Lung (tissue), 17 donors: ENCODE measurements at places on chromosomes 5 and 9. TPM values are rescaled to one million over a fixed set of nuclear protein-coding genes. Genes with fewer than 3 reads are reported as not detected.

Gene SLC34A1
- 0.02 TPM for polyA plus RNA-seq

DNA sequence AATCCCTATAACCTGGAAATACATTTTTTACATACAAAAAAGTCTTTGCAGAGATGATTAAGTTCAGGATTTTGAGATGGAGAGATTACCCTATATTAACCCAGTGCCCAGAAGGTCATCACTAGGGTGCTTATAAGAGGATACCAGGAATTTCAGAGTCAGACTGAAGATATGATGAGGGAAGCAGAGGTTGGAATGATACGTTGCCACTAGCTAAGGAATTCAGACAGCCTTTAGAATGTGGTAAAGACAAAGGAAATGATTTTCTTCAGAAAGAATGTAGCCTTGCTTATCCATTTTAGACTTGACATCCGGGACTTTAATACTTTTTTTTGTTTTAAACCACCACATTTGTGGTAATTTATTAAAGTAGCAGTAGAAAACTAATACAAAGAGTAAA is 2176.8 kb upstream of the C9orf72 start:
- no peak for DNase-seq

DNA sequence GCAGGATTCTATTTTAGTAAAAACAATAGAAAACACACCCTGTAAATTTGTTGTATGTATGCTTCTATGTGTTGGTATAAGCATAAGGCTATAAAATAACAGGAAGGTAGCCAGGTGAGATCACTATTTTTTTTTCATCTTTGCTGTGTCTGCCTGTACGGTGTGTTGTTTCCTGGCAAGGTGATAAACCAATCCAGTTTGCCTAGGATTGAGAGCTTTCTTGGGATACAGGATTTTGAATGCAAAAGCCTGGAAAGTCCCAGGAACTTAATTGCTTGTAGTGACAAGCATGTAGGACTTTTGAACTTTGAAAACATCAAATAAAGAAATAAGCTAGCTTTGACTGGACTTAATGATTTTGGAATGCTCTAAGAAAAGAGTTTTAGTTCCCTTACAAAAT is 83.3 kb upstream of the RORB start:
- no peak for DNase-seq

DNA sequence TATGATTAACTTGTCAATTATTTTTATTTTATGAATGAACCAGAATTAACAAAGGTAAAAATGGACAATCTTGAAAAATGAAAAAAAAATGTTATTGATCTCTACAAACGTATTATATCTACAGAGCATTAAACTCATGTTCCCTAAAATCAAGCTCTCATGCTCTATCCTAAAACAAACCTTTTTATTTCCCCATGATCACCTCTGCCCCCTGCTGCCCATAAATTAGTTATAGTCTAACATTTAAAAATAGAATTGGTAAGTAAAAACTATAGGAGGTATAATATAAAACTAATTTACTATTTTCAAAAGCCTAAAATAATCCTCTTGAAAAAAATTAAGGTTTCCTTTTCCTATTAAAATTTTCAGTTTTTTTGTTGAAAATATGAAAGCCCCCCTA is 168.0 kb upstream of the POU5F2 start:
- no peak for DNase-seq

GRCh38 chr9:69996967-69997366 is 46.7 kb upstream of the MAMDC2 start:
- no peak for DNase-seq

GRCh38 chr5:179373961-179374505 is 28.8 kb upstream of the ADAMTS2 start:
- DNase-seq: no peak
